ENCODE measurements at places on chromosomes 12 and 14.

DNA sequence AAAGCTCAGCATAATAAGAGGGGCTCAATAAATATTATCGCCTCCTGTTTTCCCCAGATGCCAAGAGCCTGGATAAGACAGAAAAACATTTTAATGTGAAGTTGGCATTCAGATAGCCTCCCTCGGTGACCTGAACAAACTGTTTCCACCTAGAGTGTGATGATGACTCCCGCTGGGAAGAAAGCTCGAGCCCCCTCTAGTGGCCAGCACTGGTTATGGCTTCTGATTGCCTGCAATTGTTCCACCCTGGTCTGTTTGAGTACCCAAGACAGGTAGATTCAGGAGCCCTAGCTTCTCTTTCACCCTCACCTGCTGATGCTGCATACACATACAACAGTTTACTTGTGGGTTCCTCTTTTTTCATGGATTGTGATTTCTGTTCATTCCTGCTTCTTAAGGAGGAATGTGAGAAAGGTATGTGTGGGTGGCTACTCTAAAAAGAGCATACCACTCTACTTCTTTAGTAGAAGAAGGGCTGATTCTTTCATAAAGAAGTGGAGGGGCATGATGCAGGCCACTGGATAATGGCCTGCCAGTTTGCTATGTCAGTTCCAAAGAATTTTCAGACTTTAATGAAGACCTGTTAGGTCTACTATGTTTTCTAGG is 6.4 kb downstream of the ERG28 start:
- DNase-seq: peak; percentile 92

- DNase-seq: no peak
Measured at GRCh38 chr14:36505181-36505815, 14.7 kb downstream of the NKX2-1 start.

DNA sequence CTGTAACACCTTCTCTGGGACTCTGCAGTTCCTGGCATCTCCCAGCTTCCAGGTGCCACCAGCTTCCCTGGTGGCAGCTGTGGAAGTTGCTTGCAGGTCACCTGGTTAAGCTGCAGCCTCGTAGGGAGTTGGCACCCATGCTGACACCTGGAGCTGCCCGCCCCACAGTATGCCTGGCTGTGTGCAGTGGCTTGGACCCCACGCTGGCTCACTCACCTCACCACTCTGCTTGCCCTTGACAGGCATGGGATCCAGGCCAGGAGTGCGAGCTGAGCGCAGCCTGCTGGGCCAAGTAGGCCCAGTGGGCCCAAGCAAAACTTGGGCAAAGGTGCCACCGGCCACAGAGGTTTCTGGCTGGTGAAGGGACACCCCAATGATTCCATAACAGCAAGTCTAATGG is 48.5 kb downstream of the EGLN3 start:
- no peak for DNase-seq

DNA sequence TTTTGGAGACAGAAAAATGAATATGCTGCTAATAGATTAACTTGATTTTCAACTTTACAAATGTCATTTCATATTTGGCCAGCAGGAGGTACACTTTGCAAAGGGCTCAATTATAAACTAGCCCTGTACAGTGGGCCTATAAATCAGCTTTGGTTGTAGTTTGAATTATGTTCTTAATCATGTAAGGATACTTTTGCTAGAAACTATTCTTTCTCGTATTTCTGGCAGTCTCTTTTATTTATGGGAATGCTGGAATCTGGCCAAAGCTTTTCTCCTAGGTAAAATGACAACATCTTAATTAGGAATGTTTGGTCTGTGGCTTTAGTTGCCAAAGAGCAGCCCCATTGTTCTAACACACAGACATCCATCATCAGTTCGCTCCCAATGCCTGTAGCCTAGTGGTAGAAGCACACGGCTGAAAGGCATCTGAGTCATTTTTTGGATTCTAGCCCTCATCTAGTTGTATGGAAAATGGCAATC is 1322.3 kb upstream of the SEL1L start:
- DNase-seq: peak; percentile 41

- no peak for DNase-seq
Measured at GRCh38 chr14:22753586-22753985, 12.9 kb upstream of the OXA1L start.

DNA sequence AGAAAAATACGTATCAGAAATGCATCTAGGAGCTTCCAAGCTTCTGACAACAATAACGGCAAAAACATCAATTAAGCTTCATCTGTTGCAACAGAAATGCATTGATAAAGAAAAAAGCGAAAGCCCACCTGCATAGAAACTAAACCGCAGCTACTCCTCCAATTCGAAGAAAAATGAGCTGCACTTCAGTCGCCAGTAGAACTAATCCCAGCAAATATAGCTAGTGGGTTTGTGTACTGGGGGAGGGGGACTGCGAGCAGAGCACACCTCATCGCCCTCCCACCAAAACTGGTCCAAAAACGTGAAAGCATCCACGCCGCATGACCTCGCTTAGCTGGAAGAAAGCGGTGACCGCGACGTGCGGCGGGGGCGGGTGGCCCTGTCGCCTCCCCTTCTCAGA is 1.2 kb downstream of the SLC35F4 start:
- no peak for DNase-seq

- DNase-seq: no peak
Measured at GRCh38 chr12:54429014-54429471, 10.0 kb upstream of the ITGA5 start.

GRCh38 chr14:68719634-68720384 is 73.1 kb downstream of the ZFP36L1 start:
- DNase-seq: no peak

GRCh38 chr12:78560633-78561032 is 303.9 kb upstream of the SYT1 start:
- no peak for DNase-seq

DNA sequence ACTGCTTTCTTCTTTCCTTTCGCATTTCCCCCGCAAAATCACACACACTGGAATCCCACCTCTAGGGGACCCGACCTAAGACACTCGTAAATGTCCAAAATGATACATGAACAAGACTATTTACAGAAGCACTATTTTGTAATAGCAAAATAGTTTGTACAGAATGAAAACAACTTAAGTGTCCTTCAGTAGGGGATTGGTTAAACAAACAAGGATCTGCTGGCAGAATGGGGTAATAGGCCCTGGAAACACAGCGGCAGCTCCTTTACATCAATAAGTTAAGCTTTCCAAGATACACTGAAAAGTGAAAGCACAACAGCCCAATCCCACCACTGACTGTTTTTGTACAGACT is 48.8 kb downstream of the LTBP2 start:
- peak; percentile 56 for DNase-seq

GRCh38 chr14:90558041-90558982 is 161.5 kb downstream of the CALM1 start:
- DNase-seq: no peak

DNA sequence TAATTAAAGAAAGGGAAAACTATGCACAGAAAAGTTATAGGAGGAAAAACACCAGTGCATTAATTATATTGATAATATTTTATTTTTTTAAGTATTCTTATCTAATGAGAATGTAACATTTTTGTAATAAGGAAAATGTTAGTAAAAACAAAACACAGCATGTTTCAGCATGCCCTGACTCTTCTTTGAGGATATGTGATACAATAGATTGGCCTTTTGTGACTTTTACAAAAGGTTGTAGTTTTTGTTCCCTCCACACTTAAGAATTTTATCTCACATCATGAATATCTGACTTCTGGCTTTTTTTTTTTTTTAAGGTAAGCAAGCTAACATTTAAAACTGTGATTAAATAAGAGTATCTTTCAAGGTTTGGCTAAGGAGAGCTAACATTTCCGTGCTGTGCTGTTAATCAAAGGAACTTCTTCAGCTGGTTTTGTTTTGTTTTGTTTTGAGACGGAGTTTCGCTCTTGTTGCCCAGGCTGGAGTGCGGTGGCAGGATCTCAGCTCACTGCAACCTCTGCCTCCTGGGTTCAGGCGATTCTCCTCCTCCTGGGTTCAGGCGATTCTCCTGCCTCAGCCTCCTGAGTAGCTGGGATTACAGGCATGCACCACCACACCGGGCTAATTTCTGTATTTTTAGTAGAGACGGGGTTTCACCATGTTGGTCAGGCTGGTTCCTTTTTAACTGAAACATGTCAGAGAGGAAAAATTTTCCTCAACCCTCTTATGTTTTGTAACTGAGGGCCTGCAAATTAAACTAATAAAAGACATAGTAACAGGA is 30.8 kb upstream of the RESF1 start:
- DNase-seq: no peak

DNA sequence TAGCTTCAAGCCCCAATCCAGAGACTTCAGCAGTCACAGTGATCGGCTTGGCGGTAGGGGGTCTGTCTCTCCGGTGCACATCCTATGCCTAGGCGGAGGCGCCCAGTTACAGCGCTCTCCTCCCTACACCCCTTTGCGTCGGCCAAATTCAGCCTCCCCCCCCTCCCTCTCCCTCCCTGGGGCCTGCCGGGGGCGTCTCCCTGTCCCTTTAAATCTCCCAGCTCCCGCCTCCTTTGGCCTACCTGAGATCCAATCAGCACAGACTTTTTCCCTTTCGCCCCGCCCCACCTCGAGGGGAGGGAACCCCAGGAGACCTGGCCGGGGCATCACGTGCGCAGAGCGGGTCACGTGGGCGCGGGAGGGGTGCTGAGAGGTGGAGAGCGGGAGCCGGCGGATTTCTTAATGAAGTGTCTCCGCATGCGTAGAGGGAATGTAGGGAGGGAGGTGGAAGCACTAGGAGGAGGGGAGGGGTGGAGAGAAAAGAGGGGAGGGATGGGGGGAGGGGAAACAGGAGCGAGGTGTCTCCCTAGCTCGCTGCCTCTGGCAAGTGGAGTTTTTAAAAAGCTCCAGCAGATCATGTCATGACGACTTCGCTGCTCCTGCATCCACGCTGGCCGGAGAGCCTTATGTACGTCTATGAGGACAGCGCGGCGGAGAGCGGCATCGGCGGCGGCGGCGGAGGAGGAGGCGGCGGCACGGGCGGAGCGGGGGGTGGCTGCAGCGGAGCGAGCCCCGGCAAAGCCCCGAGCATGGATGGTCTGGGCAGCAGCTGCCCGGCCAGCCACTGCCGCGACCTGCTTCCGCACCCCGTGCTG is at the start of gene HOXC13:
HOXC13 (plus strand) TSS at position 506 of the 815 bp plus-strand sequence; CDS start at position 582, 76 bp downstream.
- peak; percentile 87 for DNase-seq

GRCh38 chr12:96438330-96438729 is 38.1 kb upstream of the CDK17 start:
- DNase-seq: no peak

DNA sequence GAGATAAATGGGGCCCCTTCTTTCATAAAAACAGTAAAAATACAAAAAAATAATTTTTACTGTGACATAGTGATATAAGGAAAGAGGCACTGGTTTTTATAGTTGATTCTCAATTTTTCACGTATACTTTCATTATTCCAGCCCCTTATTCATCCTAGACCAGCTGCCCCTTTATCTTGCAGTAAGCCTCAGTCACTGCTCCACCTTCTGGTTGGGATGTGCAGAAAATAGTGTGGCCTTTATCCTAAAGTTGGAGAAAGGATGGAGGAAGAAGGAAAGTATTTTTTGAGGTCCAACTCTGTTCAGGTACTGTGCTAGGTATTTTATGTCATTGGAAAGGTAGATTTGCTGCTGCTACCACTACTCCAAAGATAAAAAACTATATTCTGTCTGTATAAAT is 172.7 kb downstream of the ANO6 start:
- DNase-seq: peak; percentile 45

DNA sequence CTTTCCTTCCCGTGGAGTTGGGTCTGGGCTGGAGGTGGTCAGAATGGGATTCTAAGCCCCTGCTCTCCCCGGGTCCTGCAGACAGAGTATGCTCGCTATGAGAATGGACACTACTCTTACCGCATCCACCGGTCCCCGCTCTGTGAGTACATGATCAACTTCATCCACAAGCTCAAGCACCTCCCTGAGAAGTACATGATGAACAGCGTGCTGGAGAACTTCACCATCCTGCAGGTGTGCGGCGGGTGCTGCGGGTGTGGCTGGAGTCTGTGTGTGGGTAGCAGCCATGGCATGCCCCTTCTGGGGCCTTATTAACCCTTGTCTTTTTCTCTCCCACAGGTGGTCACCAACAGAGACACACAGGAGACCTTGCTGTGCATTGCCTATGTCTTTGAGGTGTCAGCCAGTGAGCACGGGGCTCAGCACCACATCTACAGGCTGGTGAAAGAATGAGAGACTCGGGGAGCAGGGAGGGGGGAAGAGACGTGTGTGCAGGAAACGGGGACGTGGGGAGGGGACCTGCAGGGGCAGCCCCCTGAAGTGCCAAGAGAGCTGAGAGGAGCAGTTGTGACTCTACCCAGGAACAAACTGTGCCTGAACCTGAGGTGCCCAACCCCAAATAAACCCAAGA is 37.0 kb upstream of the TSPAN9 start:
- no peak for DNase-seq

DNA sequence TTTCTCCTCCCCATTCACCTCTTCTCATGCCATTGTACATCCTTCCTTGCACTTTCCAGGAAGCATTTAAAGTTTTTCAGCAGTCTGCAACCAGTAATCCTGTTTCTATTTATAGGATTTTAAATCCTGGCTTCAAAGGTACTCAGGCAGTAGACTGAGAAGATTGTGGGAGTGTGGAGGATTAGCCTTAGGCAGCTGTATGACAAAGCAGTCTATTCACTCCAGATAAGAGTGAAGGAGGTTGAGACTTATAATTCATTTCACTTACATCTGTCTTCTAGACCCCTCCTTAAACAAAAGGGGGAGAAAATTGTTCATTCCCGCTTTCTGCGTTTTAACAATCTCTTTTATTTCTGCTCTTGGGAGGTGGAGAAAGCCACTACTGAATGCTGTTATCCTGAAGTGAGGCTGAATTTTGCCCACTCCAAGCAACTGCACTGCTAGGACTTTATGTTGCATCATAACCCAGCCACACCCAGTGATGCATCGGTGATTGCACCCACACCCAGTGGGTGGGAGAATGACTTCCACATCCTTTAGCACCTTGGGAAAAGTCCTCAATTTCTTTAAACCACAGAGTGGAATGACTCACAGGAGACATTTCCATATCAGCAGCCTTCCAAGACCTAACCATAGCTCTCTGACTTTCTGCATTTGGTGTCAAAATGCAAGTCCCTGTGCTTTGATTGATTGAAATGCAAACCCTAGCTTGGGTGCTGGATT is 382.5 kb upstream of the ATP2B1 start:
- peak; percentile 39 for DNase-seq

DNA sequence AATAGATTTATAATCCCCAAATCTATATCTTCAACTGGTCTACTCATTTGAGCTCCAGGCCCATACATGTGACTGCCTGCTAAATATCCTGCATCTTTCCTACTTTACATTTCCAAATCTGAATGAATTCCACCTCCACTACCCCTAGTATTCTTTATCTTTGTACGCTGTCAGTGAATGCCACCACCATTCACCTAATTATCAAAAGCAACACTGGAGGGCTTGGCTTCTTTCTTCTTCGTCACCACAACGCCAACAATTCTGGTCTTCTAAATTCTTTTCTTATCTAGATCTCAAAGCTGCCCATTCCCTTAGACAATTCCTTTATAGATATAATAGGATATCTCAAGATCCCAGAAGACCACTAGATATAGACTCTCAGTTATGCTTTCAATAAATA is 47.1 kb upstream of the ADAMTS20 start:
- DNase-seq: no peak

- DNase-seq: peak; percentile 45
Measured at GRCh38 chr12:43306066-43306465, 245.9 kb downstream of the ADAMTS20 start.

DNA sequence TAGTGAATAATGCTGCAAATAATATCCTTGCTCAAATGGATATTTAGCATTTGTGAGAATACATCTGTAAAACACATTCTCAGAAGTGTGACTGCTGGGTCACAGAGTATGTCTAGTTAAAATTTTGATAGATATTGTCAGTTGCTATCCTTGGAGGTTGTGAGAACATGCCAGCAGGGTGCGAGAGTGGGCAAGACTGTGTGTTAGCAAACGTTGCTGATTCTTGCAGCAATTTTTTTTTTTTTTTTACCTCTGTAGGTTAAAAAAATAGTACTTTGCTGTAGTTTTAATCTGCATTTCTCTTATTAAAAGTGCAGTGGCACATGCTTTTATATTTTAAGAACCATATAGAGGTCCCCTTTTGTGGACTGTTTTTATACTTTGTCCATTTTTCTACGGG is 4.5 kb upstream of the NYNRIN start:
- DNase-seq: no peak
